ENCODE measurements at places on chromosomes 2 and 18.

DNA sequence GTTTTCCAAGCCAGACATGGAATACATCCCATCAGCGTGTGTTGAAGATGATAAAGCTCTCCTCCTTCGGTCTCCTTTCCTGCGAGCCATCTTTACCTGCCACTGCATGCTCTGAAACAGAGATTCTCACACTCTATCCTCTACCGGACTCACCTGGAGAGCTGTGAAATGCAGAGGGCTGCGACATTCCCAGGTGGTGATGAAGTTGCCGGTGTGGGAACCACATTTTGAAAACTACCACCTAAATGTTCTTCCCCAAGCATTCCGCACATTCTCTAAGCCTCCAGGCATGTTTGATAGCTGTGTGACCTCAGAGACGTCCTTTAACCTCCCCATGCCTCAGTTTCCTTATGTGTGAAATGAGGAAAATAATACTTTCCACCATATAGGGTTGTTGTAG lies 226.2 kb upstream of the RAB6C start:
- DNase-seq: no peak

GRCh38 chr2:112867701-112868631 lies 31.4 kb upstream of the IL1B start:
- no peak for DNase-seq

- DNase-seq: no peak
Observed at GRCh38 chr2:28250006-28250405, 142.7 kb upstream of the FOSL2 start.

DNA sequence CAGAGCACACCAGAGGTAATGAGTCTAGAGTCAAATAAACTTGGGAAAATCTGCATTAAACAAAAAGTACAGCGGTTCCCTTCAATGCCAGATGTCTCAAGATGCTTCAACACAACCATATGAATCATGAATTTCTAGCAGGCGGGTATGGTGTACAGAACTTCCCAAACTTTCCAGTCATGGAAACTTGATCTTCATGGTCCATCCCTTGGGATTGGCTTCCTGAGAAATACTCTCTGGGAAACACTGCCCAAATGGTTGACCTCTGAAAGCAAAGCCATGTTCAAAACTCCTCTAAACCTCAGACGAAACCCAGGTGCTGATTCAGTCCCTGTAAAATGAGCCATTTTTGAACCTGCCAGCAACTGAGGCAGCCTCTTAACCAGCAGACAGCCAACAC lies 16.4 kb upstream of the TMEM247 start:
- DNase-seq: no peak
